ENCODE measurements at places on chromosomes 16 and 17.

GRCh38 chr17:10804546-10804945 lies 647 bp upstream of the TMEM238L start:
- DNase-seq = no peak

DNA sequence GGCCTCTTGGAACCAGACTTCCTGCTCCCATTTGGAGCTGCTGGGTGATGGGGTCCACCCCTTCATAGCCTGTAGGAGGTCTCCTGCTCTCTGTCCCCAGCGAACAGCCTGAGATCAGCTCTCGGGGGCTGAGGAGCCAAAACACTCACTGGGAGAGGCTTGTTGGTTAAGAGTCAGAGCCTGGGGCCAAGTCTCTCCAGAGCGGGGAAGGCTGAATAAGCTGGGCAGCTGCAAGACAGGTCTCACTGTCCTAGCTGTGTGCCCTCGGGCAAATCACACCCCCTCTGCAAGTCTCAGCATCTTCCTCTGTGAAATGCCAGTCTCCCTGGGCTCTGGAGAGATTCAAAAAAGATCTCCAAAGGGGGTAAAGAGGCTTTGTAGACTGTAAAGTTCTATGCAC lies 174.6 kb downstream of the WSCD1 start:
- DNase-seq = no peak

GRCh38 chr17:29195465-29196081 lies 15.4 kb upstream of the MYO18A start:
- no peak for DNase-seq

DNA sequence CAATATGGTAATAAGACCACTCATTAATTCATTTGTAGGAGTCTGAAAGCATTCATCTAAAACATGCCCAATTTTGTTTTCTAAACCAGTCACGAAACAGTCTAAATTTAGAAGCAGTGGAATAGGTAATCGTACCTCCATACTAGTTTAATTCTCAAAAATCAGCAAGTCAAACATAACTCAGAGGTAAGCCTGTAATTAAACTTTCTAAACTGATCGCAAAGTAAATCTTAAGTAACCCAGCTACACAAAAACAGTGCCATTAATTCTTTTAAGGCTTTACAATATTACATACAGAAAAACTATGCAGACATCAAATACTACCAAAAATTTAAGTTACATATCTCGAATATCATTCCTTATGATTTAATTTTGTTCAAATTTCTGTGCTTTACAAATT lies 31.4 kb downstream of the YWHAE start:
- no peak for DNase-seq

- DNase-seq = peak; percentile 91
Measured at GRCh38 chr17:19728084-19728495, 11.7 kb upstream of the SLC47A2 start.

DNA sequence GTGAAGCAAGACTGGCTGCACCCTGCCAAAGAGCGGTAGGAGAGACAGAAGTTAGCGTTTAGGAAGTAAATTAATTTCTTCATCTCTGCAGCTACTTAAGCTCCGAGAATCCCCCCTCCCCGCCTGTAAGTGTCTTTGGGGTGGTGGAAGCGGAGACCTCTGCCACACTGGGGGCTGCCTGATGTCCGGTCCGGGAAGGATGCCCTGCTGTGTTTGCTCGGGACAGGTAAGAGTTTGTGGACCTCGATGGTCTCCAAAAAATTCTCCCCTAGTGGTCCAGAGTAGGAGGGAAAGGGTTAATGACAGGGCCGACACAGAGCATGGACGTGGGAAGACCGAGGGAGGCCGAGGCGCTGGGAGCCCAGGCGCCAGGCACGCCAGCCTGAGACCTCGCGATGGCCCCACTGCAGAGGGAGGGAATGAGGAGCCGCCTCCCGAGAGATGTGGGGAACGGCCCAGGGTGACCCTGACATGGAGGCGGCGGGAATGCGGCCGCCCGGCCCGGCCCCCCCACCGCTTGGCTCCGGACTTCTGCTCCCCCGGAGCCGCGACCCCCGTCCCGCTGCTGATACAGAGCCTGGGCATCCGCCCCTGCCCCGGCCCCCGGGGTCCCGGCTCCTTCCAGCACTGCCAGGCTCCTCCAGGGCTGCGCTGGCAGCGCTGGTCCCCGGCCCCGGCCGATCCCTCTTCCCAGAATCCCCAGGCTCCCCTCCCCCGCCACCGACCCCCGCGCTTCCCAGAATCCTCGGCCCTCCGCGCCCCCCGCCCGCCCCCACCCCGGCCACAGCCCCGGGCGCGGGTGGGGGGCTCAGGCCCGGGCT lies 680 bp downstream of the ZNF629 start:
- peak; percentile 69 for DNase-seq
